ENCODE measurements at places on chromosomes 6 and 20.

DNA sequence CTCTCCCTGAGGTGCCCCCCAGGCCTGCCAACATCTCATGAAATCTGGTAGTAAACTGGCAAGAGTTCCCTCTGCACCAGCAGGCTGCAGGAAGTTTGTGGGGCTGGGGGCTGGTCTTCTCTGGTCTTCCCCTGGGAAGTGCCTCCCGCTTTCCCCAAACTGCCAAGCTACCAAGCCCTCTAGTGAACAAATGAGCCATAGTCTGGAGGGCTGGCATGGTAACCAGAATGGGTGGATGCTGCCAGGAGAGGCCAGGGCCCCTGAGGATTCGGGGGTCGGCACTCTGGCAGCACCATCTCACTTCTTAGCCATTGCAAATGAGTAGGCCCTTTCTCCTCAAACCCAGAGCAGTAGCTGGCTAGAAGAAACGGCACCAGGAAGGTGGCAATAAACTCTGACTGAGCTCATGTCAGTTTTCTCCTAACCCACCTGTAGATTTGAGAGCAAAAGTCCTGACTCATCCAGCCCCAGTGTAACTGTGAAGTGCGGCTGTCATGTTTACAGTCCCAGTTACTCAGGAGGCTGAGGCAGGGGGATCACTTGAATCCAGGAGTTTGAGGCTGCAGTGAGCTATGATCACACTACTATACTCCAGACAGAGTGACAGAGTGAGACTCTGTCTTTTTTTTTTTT is 35.9 kb downstream of the ZC3H12D start:
- no peak for DNase-seq

- DNase-seq: no peak
These were observed 6.7 kb downstream of the FOXA2 start for GRCh38 chr20:22577515-22578220.

GRCh38 chr20:59082981-59083380 is 40.4 kb upstream of the PRELID3B start:
- no peak for DNase-seq

GRCh38 chr6:113137426-113137825 is 719.7 kb upstream of the MARCKS start:
- no peak for DNase-seq

DNA sequence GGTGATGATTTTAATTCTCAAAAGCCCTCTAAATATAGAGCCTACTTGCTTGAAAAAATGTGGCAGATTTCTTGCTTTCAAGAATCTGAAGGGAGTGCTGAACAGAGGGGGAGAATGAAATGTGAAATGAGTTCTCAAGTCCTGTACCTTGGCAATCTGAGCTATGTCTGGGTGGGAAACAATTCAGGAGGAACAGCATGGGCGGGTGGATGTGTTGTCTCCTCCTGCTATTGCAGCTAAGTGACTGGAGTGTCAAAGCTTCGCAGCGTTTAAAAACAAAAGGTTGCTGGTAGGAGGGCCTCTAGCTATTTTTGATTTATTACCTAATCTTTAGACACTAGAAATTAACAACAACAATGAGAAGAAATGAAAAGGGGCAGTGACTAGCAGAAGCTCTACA is 102.5 kb upstream of the ARG1 start:
- DNase-seq: no peak

DNA sequence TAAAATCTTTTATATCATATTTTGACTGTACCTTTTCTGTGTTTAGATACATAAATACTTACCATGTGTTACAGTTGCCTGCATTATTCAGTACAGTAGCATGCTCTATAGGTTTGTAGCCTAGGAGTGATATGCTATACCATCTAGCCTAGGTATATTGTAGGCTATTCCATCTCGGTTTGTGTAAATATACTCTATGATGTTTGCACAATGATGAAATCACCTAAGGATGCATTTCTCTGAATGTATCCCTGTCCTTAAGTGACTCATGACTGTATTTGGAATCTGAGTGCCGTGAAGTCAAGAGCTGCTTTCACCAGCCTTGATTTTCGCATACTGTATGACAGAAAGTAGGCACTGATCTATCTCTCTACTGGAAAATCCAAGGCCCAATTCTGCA is 129.9 kb downstream of the UTRN start:
- DNase-seq: no peak

DNA sequence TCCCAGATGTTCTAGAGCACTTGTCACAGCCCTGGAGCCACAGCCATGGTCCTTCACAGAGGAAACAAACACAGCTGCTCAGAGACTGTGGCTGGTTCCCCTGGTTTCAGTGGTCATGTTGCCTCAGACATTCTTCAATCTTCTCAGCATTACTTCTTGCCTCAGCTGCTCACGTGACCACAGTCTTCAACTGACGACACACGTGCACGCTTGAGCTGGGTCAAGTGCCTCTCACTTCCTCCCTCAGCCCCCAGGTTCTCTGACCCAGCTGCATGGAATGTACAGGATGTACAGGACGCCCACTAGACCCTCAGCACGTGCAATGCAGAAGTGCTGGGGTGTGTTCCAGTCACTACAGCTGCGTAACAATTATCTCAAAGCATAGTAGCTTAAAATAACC is 159.8 kb upstream of the GGTLC1 start:
- no peak for DNase-seq

- no peak for DNase-seq
These were observed 4.2 kb downstream of the MLN start for GRCh38 chr6:33799454-33800113.

DNA sequence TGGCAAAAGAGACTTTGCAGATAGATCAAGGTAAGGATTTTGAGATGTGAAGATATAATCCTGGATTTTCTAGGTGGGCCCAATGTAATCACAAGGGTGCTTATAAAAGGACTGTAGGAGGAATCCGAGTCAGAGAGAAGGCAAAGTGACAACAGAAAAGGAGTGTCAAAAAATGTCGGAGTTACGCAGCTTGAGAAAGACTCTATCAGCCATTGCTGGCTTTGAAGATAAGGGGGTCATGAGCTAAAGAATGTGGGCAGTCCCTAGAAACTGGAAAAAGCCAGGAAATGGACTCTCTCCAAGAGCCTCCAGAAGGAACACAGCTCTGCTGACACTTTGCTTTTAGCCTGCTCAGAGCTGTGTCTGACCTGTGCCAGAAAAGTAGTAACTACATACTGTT is 8.7 kb upstream of the RWDD1 start:
- no peak for DNase-seq

GRCh38 chr6:111474106-111474505 is 8.9 kb downstream of the REV3L start:
- no peak for DNase-seq

DNA sequence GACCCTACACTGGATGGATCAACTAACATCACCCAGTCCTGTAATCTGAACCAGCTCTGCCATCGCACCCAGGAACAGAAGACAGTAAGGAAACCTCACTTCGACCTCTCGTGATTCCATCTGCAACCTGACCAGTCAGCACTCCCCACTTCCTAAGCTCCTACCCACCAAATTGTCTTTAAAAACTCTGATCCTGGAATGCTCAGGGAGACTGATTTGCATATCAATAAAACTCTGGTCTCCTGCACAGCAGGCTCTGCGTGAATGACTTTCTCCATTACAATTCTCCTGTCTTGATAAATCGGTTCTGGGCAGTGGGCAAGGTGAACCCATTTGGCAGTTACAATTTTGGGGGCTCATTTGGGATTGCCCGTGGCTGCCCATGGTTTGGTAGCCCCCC is 18.3 kb upstream of the AGPAT4 start:
- DNase-seq: no peak

- no peak for DNase-seq
These were observed 28.5 kb upstream of the KIF6 start for GRCh38 chr6:39753725-39754045.

GRCh38 chr6:163554663-163555062 is 140.1 kb downstream of the QKI start:
- peak; percentile 69 for DNase-seq

- no peak for DNase-seq
These were observed 15.6 kb upstream of the SRC start for GRCh38 chr20:37330316-37330715.

GRCh38 chr6:163214259-163214658 is 200.3 kb upstream of the QKI start:
- DNase-seq: no peak

- DNase-seq: peak; percentile 21
These were observed 50.9 kb downstream of the JARID2 start for GRCh38 chr6:15296735-15297134.

- DNase-seq: no peak
These were observed 977.7 kb upstream of the SLC35B3 start for GRCh38 chr6:9412951-9413559.

- peak; percentile 13 for DNase-seq
These were observed 2.5 kb downstream of the HDDC2 start for GRCh38 chr6:125299257-125299656.

- DNase-seq: no peak
These were observed 95.5 kb downstream of the ECT2L start for GRCh38 chr6:138891255-138891986.

DNA sequence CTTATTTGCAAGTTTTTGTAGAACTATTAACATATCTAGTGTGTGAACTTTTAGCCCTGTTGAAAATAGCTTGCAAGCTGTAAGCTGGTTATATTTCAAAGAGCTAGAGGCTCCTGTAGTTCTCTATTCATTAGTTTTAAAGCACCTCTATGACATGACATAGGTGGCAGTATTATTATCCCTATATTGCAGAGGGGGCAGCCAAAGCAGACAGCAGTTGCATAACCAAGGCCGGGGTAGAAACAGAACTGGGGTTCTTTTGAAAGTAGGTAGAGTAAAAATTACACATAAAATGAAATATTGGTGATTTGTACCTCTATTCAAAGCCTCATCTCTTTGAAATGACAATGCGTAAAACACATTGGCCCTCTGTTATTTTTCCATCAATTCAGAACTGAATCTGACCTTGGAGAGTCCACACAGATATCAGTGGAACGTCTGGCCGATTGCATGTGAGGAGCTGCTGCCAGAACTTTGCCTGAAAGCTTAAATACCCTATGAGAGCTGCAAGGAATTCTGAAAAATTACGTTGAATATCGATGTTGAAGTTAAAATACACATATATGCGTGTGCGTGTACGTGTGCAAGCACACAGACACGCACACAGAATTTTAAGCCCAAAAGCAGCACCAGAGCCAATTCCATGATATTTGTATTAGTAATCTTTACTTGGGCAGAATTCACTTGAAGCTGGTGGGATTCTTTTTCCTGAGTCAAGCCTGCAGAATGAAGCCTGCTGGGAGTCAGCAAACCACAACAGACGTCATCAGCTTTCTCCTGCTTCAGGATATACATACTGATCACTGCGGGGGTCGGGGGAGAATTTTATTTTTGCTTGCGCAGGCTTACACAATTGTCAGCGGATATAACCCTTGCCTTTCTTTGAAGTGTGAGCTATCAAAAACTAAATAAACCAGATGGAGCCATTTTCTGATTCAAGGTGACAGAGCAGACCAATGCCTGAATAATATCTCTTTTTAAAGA is 163.2 kb downstream of the PDE7B start:
- no peak for DNase-seq

GRCh38 chr20:47038566-47039560 is 144.2 kb downstream of the EYA2 start:
- no peak for DNase-seq

GRCh38 chr6:20952699-20953474 is 418.6 kb downstream of the CDKAL1 start:
- DNase-seq: no peak

Data from CD4-positive, alpha-beta T cell treated with Interleukin-6 for 4 hours (primary cell).